ENCODE measurements at places on chromosomes 1 and 21. TPM values are rescaled to one million over a fixed set of nuclear protein-coding genes. Genes with fewer than 3 reads are reported as not detected.

DNA sequence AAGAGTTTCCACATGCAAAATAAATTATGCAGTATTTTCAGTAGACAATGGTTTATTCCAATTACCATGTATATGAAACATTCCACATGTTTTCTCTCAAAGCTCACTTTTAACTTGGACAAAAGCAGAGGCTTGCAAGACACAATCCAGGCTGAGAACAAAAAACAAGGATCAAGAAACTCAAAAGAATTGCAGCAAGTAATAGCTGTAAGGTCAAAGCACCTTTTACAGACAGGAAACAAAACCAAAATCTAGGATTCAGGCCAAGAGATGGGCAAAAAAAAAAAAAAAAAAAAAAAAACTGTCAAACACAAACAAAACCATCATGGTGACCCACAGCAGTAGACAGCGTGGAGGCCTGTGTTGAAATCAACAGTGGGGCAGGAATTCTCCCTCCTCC is 9.3 kb downstream of the RGS1 start:
- H3K36me3 ChIP-seq = no peaks in the 10 kb centered on the region
- no peak overlapping the region for H3K4me3 ChIP-seq
- H3K4me1 ChIP-seq = no peaks in the 10 kb centered on the region

DNA sequence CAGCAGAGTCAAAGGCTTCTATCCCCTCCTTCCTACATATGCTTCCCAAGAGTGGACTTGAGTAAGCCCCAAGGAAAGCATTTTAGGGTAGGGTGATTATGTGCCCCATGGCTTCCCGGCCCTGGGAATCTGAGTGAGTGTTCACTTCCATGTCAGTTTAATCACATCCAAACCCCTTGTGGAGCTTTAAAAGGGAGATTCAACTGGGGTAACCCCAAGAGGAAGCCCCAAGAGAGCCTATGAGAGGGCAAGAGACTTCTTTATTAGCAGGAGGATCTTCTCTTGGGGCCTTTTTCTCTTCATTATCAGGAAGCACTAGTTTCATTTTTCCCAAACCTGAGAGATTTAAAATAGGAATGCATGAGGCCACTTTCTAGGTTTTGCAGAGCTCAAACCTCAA is 97.0 kb upstream of the IRF2BP2 start:
- DNase-seq = no peak
- H3K36me3 ChIP-seq = no peaks in the 10 kb centered on the region
- H3K4me3 ChIP-seq = no peak overlapping the region
- H3K27ac ChIP-seq = no peak overlapping the region

GRCh38 chr1:196608390-196609369 is at the start of gene KCNT2:
Gene KCNT2 (minus strand): TSS chr1:196608440. CDS start chr1:196608309, 131 bp downstream.
- peak; percentile 52 for DNase-seq
- H3K27ac ChIP-seq = peak within 1 kb of the TSS; percentile 40
- no peaks in the 10 kb centered on the region for H3K36me3 ChIP-seq
- peak within 1 kb of the TSS; percentile 57 for H3K4me3 ChIP-seq

DNA sequence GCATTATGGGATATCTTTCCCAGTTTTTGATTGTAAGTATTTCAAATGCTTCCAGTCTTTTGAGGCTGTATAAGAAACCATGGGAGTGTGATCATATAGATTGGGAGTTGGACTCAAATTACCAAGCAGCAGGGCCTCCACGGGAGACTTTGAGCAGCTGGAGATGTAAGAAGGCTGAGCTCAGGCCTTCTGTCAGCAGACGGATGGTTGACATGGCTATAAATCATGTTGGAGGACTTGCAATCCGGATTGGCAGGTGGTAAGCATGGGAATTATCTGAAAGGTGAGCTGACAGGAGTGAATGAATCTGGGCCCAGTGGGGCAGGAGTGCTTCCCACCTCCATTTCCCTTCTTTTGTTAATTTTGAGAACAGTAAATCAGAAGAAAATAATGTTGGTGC is 83.2 kb upstream of the PPM1J start:
- H3K27me3 ChIP-seq = no peaks in the 10 kb centered on the region
- no peak overlapping the region for H3K27ac ChIP-seq
- no peak overlapping the region for H3K4me3 ChIP-seq
- no peaks in the 10 kb centered on the region for H3K36me3 ChIP-seq

DNA sequence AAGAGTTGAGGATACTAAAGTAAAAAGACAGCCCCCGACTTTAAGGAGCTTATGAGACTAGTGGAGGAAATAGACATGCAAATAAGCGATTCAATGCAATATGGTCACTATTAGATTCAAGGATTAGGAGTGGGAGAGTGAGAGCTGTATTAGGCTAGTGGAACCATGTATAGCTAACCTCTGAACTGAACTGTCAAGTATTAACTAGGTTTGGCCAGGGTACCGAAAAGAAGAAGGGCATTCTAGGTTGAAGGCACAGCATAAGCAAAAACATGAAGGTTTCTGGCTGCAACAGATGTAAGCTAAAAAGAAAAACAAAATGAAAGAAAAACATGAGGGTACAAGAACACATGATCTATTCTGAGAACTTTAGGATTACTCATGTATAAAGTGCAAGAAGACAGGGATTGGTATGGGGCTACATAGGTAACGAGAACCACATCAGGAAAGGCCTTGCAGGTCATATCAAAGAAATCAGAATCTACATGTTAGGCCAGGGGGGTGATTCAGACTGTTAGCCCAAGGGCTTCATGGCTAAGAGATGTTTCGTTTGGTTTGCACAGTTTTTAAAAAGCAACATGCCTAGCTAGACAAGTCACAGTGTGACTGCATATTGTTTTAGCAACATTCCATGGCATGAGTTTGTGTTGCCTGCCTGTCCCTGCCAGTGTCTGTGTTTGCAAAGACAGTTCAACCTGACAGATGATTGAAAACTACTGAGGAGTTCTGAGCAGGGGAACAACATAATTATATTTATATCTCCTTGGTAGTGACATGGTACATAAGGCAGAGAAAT is 54.4 kb upstream of the HAO2 start:
- H3K36me3 ChIP-seq = no peaks in the 10 kb centered on the region
- no peaks in the 10 kb centered on the region for H3K4me1 ChIP-seq
- no peak for DNase-seq

- H3K4me3 ChIP-seq = no peak overlapping the region
- H3K36me3 ChIP-seq = no peaks in the 10 kb centered on the region
- peaks cover 9% of the 10 kb centered on the region for H3K4me1 ChIP-seq
- peaks cover 71% of the 10 kb centered on the region for H3K27me3 ChIP-seq
- DNase-seq = no peak
- no peak overlapping the region for H3K27ac ChIP-seq
Observed at GRCh38 chr1:95118067-95118499, 928 bp downstream of the TLCD4 start.

- H3K27ac ChIP-seq = no peak overlapping the region
- H3K36me3 ChIP-seq = no peaks in the 10 kb centered on the region
- peaks cover 52% of the 10 kb centered on the region for H3K27me3 ChIP-seq
- no peak overlapping the region for H3K4me3 ChIP-seq
Observed at GRCh38 chr21:35711661-35712060, 348.7 kb downstream of the SETD4 start.

GRCh38 chr1:226093621-226094020 is 31.1 kb downstream of the H3-3A start:
- H3K4me3 ChIP-seq = no peak overlapping the region
- DNase-seq = no peak
- H3K27me3 ChIP-seq = no peaks in the 10 kb centered on the region
- no peaks in the 10 kb centered on the region for H3K4me1 ChIP-seq

DNA sequence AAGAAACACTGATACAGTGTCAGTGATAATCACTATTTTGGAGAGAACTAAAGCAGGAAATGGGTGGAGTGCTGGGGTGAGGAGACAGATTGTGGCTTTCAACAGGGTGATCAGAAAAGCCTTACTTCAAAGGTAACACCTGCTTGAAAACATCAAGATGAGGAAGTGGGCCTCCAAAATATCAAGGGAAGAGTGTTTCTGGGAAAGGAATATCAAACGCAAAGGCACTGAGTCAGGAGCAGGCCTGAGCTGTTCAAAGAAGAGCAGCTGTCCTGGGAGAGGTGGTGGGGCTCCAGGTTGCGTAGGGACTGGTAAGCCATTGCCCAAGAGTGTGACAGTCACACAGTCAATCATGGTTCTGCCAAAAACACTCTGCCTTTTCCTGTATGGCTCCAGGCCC is 47.1 kb upstream of the ATP1A1 start:
- H3K27ac ChIP-seq = peak overlapping the region; percentile 80
- H3K4me1 ChIP-seq = peaks cover 39% of the 10 kb centered on the region
- no peaks in the 10 kb centered on the region for H3K36me3 ChIP-seq
- DNase-seq = peak; percentile 41

DNA sequence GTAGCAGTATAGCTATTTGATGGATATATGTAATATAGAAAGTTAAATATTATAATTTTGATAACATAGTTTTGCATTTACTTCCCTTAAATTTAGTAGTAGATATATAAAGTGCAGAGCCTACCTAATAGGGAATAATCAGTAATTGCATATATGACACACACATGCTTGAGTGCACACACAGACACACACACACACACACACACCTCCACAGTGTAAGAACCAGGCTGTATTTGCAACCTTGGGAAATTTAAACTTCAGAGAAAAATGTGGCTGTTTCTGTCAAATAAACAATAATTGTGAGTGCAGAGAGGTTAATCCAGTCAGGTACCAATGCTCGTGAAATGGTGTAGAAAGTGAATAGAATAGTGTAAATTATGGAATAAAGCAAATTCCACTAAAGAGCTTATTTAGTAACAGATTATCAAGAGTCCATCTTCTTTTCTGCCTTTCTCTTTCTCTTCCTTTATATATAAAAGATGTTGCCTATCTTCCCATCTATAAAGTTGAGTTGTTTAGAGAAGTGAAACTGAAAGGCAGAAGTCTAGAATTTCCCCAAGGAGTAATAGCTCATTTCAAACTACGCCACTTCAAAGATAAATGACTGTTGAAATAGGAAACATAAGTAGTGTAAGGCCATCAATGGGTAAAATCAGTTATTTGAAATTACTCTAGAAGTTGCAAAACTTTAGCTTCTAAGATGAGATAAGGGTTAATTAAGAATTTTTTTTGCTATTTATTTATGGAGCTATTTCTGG is 273.7 kb downstream of the SRGAP2C start:
- H3K27me3 ChIP-seq = no peaks in the 10 kb centered on the region
- H3K27ac ChIP-seq = peak overlapping the region; percentile 37

Gene CD48
- 208 TPM for total RNA-seq

Gene MGST3
- total RNA-seq = 52.7 TPM

Gene ANXA9
- 0.14 TPM for total RNA-seq

Gene CTSS
- total RNA-seq = 104 TPM

Gene SARS1
- total RNA-seq = 109 TPM

Gene CD84
- 10.1 TPM for total RNA-seq

All from thymus (tissue), 14 donors.